Progenitor cell of endocrine pancreas (in vitro differentiated cells): ENCODE measurements at places on chromosomes 7 and 10.
A peak's percentile ranks its signal among the peaks of the same experiment; 100 is the strongest.

- no peak for DNase-seq
These were observed 153.8 kb upstream of the HDAC9 start for GRCh38 chr7:18341756-18342155.

DNA sequence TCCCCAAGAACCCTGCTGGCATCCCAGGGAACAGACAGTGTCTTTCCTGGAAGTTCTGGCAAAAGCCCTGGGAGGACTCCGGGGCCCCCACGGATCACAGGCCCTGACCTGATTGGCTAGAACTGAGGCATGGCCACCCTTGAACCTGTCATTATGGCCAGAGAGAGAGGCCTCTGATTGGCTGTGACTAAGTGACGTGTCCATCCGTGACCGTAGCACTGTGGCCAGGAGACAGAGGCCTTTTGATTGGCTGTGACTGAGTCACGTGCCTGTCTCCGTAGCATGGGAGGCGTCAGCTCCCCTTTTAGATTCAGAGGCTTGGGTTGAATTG lies 163.8 kb downstream of the RGS10 start:
- DNase-seq = no peak

- DNase-seq = no peak
These were observed 32.0 kb downstream of the EEPD1 start for GRCh38 chr7:36185092-36185491.

- DNase-seq = no peak
These were observed 54.3 kb downstream of the PODXL start for GRCh38 chr7:131501930-131502685.

- DNase-seq = no peak
These were observed 47.4 kb upstream of the NAMPT start for GRCh38 chr7:106332201-106332600.

DNA sequence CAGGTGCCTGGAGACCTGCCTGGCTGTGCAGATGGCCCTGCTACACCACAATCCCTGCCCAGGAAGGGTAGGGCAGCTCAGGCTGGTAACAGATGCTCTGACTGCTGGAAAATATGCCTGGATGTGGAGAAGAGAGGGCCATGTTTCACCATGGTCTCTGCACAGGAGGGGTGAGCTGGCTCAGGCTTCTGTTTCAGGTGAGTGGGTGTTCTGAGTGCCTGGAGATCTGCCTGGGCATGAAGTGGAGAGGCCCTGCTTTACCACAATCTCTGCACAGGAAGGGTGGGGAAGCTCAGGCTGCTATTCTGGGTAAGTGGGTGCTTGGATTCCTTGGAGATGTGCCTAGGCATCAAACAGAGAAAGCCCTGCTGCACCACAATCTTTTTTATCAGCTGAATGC lies 350.1 kb downstream of the KIF20B start:
- DNase-seq = no peak

GRCh38 chr7:23235813-23236221 lies 10.8 kb upstream of the GPNMB start:
- no peak for DNase-seq

- DNase-seq = no peak
These were observed 646.0 kb downstream of the KCNMA1 start for GRCh38 chr10:76991621-76992020.

DNA sequence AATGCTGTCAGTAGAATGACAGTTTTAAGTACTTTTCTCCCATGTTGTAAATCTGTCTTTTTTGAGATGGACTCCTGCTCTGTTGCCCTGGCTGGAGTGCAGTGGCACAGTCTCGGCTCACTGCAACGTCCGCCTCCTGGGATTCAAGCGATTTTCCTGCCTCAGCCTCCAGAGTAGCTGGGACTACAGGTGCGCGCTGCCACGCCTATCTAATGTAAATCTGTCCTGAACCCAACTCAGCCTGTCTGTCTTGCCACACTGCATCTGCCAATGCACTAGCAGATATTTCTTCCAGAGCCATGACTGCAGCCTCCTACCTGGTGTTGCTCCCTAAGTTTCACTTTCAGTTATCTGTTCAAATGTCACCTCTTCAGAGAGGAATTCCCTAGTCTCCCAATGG lies 264.1 kb downstream of the PHF14 start:
- DNase-seq = no peak

GRCh38 chr10:6383096-6383812 lies 180.5 kb downstream of the PFKFB3 start:
- no peak for DNase-seq

GRCh38 chr10:69387500-69387899 lies 29.2 kb downstream of the TACR2 start:
- DNase-seq = no peak

DNA sequence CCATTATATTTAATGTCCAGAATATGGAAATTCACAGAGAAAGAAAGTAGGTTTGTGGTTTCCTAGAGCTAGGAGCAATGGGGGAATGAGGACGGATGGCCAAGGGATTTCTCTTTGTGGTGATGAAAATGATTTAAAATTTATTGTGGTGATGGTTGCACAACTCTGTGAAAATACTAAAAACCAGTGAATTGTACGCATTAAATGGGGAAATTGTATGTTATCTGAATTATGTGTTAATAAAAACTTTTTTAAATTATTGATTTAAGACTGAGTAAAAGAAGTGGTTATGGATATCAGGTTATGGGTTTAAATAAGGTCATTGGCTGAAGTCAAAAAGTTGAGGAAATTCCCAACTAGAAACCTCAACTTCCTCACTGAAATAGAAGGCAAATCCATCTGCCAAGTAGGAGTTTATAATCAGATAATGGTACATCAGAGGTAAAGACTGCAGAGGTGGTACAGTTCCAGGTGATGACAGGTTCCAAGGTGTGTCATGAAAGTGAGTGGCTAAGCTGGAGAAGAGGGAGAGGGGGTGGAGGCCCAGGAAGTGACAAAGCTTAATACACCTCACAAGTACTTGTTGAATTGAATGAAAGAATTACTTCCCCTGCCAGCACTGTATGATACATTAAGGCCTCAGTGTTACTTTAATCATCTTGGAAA lies 68.9 kb upstream of the CCDC71L start:
- no peak for DNase-seq

DNA sequence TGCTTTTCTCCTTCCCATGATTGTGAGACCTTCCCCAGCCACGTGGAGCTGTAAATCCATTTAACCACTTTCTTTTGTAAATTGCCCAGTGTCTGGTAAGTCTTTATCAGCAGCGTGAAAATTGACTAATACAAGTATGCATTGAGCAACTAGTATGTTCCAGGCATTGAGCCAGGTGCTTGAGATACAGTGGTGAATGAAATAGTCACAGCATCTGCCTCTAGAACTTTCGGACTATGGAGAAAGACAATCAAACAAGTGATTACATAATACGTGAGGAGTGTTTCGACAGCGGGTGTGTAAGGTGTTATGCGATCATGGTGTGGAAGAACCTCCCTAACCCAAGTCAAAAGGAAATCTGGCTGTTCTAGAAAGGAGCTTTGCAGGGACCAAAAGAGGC lies 21.6 kb upstream of the NUP205 start:
- no peak for DNase-seq

DNA sequence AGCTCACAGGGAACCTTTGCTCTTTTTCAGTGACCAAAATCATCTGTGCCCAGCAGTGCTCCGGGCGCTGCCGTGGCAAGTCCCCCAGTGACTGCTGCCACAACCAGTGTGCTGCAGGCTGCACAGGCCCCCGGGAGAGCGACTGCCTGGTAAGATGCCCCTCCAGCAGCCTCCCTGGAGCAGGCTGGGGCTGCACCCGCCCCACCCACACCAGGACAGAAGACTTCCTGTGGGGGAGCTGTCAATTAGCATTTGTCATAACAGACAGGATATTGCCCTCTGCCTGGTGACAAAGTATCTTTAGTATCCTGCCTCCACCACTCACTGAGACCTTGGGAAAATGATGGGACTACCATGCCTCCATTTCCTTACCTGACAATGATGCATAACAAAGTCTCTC lies 133.7 kb downstream of the EGFR start:
- no peak for DNase-seq

DNA sequence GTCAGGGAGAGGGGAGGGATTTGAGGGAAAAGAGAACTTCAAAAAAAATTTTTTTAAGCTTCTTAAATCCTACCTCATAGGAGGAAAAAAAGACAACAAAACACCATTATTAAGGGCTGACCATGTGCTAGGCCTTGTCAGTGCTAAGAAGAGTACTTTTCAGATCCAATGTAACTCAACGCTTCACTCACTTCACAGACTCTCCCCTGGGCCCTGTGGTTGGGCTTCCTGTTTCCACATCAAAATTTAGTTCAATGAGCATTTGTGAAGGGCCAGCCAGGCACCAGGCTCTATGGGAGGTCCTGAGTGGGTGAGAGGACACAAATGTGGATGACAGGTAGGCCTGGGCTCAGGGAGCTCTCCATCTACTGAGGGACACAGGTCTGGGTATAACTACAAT lies 249.8 kb downstream of the PTEN start:
- no peak for DNase-seq

GRCh38 chr7:13770305-13770704 lies 219.2 kb downstream of the ETV1 start:
- DNase-seq = no peak

DNA sequence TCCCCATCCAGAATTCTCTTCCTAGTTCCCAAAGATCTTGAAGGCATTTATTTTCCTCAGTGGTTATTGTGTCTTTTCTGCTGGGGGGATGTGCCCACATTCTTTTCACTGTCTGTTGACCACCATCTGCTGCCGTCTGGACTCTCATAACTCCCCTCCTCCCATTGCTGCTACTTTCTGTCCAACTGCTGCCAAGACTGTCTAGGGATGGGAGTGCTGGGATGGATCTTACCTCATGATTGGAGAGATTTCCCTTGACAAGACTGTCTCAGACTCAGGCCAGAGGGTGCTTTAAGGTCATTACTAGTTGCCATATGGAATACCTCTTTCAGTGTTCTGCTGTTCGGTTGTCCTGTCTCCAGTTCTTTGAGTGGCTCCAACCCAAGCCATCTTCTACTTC lies 141.6 kb downstream of the C1GALT1 start:
- no peak for DNase-seq

GRCh38 chr7:30995536-30995935 lies 31.8 kb downstream of the GHRHR start:
- DNase-seq = no peak

- DNase-seq = no peak
These were observed 13.6 kb downstream of the CAMK2B start for GRCh38 chr7:44311561-44312495.

- no peak for DNase-seq
These were observed 18.1 kb downstream of the GARS1 start for GRCh38 chr7:30612658-30613265.

DNA sequence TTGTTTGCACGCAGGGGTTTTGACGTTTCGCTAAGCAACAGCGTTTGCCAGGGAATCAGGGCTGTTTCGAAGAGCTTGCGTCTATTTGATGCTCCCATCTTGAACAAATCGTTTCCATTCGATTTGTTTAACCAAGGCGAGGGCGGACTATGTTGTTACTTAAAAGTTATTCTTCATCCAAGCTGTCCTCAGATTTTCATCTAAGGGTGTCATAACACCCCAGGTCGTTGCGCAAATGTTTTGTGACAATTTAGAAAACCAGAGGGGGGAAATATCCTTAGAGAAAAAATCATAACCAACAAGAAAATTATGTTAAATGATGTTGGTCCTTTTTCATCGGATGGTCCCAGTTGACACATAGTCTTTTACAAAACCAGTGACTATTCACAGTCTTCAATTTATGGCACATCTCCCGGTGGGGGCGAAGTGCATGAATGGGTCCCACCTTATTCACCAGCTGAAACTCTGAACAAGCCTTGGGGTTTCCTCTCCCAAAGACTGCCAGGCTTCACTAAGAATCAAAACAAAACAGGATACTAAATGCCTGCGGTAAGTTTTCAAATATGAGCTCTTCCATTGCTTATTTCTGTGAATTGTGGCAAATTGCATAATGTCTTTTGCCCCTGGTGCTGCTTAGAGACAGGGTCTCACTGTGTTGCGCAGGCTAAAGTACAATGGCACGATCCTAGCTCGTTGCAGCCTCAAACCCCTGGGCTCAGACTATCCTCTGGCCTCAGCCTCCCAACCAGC lies 109.9 kb downstream of the REEP3 start:
- no peak for DNase-seq

- peak; percentile 62 for DNase-seq
These were observed at the start of gene AIFM2 for GRCh38 chr10:70132098-70133029. TSS of gene AIFM2 (minus strand) at chr10:70132825. CDS start at chr10:70124084, 8,741 bp downstream.

- no peak for DNase-seq
These were observed 4.2 kb downstream of the ADAMTS14 start for GRCh38 chr10:70676511-70676910.

DNA sequence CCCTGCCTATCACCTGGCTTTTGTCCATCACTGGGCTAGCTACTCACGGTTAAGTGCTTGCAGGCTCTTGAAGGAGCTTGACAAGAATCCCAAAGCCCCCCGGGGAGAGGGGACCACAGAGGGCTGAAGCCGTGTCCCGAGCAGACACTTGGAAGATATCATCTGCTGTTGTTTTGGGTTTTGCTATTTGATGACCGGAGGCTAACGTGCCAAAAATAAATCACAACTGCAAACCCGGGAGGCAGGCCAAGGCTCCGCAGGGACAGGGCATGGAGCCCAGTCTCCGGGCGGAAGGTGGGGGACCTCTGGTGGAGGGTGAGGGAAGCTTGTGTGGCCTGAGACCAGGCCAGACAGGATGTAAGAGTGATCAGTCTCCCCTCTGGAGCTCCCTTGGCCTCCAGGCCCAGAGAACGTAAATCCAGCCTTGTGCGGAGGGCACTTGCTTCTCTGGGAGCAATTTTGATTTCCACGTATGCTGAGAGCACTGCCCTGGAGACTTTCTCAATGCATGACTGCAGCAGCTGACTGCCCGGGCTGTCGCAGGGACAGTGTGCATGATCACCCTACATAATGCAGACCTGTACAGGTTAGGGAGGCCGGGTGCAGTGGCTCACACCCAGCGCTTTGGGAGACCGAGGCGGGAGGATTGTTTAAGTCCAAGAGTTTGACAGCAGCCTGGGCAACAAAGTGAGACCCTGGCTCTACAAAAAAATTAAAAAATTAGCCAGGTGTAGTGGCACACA lies at the start of gene PHKG1:
Gene PHKG1 (minus strand): TSS at position 164 of the 743 bp plus-strand sequence. CDS start 4,011 bp downstream, outside the sequence.
- DNase-seq = no peak

DNA sequence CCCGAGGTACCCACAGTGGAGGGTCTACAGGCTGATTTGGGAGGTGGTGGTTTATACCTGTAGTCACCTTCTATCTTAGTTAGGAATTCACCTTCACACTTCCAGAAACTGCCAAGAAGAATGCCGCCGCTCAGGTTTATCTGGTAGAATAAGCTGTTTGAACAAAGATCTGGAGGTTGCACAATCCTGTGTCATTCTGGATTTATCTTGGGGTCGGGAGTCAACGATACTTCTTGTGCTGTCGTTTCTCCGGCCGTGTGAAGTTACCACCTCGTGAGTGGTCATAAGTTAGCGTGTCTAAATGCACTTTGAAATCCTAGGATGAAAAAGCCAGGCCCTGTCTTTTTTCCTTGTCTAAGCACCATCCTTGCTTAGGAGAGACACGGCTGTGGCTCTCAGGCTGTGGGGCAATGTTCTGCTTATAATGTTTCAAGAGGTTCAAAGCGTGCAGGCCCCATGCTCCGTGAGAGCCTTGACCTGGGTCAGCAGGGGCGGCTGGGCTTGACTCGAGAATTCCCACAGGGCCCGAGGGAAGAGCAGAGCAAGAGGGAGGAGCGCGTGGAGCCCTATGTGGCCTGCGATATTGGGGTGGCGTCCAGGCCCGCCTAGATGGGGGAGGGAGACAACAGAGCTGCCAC lies 35.5 kb downstream of the GRIFIN start:
- no peak for DNase-seq

- peak; percentile 27 for DNase-seq
These were observed 40.3 kb downstream of the COL17A1 start for GRCh38 chr10:104045151-104046089.

- no peak for DNase-seq
These were observed 159.1 kb downstream of the CELF2 start for GRCh38 chr10:11176746-11177145.

GRCh38 chr7:108492742-108493141 lies 33.2 kb downstream of the PNPLA8 start:
- DNase-seq = no peak

GRCh38 chr7:21568762-21569161 lies 25.9 kb downstream of the DNAH11 start:
- DNase-seq = no peak
